ENCODE measurements at places on chromosomes 6 and 20.

- no peak for DNase-seq
Observed at GRCh38 chr6:111938710-111939109, 65.5 kb upstream of the FYN start.

GRCh38 chr6:36319436-36319762, 17.3 kb downstream of the BNIP5 start:
- DNase-seq: no peak

- no peak for DNase-seq
Observed at GRCh38 chr6:7267071-7267465, 45.9 kb downstream of the SSR1 start.

GRCh38 chr6:331622-332521, 39.6 kb downstream of the DUSP22 start:
- DNase-seq: no peak

DNA sequence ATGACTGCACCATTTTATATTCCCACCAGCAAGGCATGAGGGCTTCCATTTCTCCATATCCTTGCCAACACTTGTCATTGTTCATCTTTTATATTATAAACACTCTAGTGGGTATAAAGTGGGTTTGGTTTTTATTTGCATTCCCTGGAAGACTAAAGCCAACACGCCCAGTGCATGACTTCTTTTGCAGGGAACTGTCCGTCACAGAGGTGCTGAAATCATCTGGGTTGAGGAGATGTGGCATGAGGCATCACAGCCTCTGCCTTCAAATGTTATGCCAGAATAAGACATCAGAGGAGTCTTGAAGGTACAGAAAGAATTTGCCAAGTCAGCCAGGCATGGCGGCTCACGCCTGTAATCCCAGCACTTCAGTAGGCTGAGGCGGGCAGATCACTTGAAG, 29.9 kb upstream of the FAM210B start:
- DNase-seq: no peak

DNA sequence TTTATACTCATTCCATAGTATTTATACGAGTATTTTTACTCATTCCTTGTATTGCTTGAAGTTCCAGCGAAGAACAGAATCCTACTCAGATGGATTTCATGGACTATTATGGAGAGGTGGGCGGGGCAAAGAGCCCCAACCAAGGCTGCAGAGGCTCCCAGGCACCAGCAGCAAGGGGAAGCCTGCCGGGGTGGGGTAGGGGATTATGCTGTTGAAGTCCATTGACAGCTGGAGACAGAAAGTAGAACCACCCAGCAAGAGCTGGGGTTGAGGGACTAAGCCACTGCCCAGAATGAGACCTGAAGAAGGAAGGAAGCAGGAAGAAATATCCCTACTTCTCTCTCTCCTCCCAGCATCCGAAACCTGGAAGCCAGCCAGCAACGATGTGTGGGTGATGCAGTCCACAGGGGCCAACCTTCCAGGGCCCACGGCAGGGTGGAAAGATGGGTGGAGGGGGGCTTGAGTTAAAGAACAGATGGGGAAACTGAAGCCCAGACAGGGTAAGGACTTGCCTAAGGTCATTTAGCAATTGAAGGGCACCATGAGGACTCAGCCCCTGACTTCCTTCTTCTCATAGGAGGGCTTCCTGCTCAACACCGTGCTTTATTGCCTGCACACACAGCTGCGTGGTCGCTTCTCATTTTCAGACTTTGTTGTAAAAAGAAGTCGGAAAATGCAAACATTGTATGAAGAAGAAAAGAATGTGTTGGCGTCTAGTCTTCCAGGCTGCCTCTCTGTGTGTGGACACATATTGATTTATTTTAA, 18.3 kb upstream of the GTSF1L start:
- DNase-seq: no peak
